ENCODE measurements at places on chromosomes 5 and 9.

DNA sequence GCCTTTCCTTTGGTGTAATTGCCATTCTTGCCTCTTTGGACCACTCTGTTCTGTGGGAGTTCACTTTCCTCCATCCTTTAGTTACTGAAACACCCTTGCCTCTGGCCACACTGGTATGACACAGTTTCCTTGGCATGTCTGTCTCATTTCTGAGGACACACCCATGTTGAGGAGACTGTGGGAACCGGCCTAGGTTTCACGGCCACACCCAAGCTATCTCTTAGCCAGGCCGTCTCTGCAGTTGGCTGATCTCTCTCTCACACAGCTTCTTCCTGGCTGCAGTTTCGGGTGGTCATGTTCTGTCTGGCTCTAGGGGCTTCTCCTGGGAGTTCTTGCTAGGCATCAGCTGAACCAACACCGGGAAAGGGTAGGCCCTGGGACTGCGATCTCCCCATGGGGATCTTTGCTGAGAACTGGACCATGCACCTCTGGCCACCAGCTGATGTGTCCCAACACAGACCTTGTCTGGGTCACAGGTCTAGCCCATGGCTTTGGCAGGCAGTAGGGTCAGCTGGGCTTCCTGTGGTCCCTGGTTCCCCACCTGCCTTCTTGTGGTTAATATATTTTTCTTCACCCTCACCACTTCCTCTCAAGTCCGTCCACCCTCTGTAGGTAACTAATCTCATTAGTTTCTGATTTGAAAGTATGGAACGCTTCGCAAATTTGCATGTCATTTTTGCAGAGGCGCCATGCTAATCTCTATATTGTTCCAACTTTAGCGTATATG is 24.9 kb downstream of the ARHGEF37 start:
- no peak for DNase-seq

DNA sequence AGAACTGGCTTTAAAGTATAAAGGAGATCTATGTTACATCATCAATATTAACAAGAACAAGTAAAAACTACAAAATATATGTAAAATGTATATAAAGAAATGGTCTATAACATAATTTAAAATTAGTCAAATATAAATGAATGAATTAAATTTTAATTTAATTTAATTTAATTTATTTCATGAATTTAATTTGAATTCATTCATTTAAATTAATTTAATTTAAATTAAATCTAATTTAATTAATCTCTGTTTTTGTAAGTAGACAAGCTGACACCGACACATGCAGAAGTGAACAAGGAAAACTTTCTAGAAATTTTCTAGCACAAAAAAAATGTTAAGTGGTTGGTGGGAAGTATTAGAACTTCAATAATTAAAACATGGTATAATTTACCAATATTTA is 10.8 kb upstream of the PRDM9 start:
- DNase-seq = no peak

- no peak for DNase-seq
Measured at GRCh38 chr5:179599100-179599499, 24.4 kb downstream of the HNRNPH1 start.

GRCh38 chr5:14265570-14265969 is 122.4 kb downstream of the TRIO start:
- no peak for DNase-seq
